ENCODE measurements at places on chromosomes 3 and 15.

DNA sequence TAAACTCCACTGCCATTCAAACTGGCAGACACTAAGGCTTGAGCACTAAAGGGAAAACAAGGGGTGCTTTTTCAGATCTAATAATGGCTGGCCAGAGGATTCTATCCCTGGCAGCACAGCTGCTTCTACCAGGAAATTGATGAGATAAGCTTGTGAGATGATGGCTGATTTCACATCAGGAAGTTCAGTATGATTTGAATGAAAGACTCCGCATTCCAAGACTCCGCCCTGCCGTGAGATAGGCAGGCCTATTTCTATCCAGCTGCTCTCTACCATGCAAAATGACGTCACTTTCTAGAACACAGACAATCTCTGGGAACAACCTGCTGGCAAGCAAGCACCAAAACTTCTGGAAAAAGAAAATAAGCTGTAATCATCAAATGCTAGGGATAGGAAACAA is 171.8 kb downstream of the WDR76 start:
- DNase-seq: no peak

GRCh38 chr15:77285057-77285997 is 134.6 kb downstream of the PEAK1 start:
- no peak for DNase-seq

- DNase-seq: no peak
Measured at GRCh38 chr3:13874891-13875290, 5.0 kb downstream of the WNT7A start.

DNA sequence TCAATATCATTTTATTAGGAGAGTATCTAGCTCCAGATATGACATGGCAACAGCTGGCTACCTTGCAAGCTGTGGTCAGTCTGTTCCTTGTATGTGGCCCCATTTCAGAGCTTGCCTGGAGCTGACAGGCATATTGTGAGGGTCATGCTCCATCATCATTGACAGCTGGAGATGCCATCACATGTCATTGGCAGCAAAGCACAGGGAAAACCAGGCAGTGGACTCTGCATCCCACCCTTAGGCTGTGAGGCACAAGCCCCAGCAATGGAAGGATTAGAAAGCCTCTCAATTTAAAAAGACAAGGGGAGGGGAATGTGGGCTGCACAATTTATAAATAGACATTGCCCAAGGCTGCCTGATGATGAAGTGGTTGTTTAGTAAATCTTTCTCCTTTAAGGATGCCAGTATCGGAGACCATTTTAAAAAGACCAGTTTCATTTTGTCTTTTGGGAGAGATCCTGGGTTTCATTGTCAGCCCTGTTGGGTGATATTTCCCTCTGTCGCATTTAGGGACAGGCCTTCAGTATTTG is 27.9 kb downstream of the LNP1 start:
- DNase-seq: no peak

- no peak for DNase-seq
Measured at GRCh38 chr15:50260969-50261496, 4.5 kb downstream of the HDC start.

- DNase-seq: no peak
Measured at GRCh38 chr3:5194341-5194740, 6.8 kb downstream of the EDEM1 start.

- DNase-seq: no peak
Measured at GRCh38 chr3:134804508-134805480, 9.7 kb downstream of the EPHB1 start.

- no peak for DNase-seq
Measured at GRCh38 chr15:101474233-101474632, 15.3 kb downstream of the PCSK6 start.

- DNase-seq: no peak
Measured at GRCh38 chr3:28215407-28215806, 26.0 kb upstream of the CMC1 start.

DNA sequence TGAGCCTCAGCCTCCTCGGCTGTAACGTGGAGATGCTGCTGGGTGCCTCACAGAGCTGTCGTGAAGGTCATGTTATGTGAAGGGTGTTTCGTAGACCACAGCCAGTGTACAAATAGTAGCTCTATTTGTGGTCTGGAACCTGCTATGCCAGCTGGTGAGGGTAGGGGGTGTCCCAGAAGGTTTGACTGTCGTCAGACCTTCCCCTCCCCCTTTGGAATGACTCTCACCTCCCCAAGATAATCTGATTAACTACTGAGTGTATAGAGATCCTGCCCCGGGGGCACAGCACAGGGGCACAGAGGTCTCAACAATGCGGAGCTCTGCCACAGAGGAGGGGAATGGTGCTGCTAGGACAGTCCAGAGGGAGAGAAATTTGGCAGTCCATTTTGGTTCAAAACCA is 20.5 kb downstream of the FGD5 start:
- DNase-seq: no peak

GRCh38 chr3:12194209-12194608 is 35.5 kb upstream of the TIMP4 start:
- DNase-seq: no peak
